ELF-1 (cell line): ENCODE measurements at places on chromosomes 6 and 20.

DNA sequence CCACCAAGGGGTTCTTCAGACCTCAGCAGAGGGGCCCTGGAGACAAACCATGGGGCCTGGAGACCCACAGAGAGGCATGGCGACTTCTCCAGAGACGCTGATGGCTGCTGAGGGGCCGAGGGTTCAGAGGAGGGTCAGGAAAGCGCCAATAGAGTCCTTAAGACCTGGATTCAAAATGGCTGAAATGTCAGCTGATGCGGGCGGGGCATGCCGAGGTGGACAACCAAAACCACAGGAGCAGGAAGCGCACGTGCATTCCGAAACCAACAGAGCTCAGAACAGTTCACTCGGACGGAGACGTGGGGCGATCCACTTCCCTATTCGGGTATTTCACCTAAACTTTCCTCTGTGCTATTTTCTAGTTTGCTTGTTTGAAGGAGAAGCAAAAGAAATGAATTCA, 99.9 kb upstream of the RIN2 start:
- no peak for DNase-seq

GRCh38 chr6:138422861-138423260, 18.8 kb downstream of the HEBP2 start:
- no peak for DNase-seq

- no peak for DNase-seq
These were observed 403 bp downstream of the CDH26 start for GRCh38 chr20:59958626-59959025.

- peak; percentile 89 for DNase-seq
These were observed 59.2 kb upstream of the PRSS16 start for GRCh38 chr6:27188061-27188884.

GRCh38 chr6:6581054-6581453, 7.5 kb upstream of the LY86 start:
- no peak for DNase-seq

DNA sequence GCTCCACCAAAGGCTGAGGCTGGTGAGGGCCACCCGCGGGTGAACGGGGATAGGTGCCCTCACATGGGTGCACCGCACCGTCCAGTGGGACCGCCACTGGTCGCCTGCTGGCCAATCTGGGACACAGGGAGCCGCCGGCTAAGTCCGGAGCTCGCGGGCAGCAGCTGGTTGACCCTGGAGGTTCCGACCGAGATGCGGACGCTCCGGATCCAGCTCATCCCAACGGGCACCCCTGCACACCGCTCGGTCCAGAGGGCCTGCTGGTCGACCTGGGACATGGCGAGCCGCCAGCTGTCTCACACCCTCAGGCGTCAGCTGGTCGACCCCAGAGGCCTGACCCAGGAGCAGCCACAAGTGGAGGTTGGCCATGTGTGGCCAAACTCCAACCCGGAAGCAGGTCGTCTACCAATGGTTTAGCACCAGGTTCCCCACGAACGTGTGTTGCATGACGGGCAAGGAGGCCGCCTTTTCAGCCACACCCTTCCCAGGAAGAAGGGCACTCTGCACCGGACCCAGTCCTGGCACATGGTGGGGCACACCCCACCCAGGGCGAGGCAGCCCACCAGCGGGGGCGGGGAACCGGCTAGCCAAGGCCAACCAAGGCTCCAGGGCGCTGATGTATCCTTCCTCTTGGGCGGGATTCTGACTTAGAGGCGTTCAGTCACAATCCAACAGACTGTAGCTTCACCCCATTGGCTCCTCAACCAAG, 746.0 kb upstream of the DEFB115 start:
- no peak for DNase-seq

DNA sequence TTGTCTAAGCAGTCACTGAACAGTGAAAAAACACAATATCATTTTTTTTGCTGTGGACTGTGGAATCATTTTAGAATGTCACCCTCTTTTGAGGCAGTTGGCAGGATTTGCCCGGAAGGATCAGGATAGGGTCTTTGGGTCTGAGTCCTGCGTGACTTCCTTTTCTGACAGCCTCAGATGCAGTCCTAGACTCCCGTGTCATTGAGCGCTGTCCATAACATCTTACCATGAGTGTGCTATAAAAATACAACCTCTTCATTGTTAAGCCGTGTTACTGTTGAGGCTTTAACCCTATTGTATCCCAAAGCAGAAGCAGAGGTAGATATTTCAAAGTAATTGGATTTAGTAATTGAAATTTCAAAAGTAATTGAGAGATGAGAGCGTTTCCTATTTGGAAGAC, 30.6 kb downstream of the ARID1B start:
- no peak for DNase-seq

DNA sequence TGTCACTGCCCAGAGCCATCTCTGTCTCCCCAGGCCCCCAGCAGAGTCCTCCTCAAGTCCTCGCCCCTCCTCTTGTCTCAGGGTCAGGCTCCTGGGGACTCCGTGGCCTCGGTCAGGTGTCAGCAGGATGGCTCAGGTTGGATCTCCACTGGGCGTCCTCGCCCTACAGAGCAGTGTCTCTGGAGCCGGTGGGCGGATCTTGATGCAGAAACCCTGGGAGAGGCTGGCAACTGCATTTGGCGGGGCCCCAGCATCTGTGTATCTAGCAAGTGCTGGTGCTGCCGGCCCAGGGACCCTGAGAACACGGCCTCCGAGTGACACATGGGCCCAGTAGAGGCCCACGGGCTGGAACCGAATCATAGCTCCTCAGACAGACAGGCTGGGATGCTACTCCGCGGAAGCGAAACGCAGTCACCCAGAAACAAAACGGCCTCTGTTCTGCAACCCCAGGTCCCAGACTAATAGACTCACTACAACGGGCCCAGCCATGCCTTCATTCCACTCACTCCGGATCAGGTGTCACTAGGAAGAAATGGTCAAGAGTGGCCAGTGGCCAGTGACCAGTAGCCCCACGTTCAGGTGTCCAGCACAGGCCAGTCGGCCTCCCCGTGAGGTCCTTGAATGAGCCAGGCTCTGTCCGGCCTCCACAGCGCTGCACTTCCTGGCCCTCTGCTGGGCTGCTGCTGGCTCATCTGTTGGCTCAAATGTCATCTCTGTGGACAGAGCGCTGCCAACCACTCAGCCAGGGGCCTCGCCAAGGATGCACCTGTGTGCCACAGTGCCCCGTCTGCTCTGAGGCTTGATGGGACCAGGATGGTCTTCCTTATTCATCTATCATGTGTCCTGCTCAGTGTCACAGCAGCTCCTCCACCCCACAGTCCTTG, 12.6 kb upstream of the FRMD1 start:
- DNase-seq: no peak

DNA sequence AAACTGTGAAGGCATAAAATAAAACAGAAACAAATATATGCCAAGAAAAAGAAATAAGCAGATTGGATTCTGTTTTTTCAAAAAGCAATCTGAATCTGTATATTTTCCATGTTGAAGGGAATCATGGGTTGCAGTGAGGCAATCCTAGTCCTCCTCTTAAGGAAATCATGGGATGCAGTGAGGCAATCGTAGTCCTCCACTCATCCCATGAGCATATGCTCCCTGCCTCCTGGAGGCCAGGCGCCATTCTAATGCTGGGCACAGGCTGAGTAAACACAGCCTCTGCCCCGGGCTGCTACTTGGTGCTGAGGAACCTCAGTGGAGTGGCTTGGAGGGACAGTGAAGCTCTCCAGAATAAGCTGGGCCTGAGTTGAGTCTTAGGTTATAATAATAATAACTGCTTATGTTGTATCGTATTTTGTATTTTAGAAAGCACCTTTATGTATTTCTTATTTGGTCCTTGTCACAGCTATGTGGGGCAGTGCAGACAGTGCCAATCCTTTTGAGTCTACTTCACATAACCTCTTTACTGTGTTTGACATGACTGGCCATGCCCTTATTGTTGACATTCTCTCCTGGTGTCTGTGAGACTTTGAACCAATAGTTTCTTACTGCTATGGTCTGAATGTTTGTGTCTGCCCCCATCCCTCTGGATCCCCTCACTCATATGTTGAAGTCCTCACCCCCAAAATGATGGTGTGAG, 56.6 kb upstream of the CITED2 start:
- no peak for DNase-seq

- DNase-seq: peak; percentile 53
These were observed 23.6 kb downstream of the MBOAT1 start for GRCh38 chr6:20188630-20189075.

DNA sequence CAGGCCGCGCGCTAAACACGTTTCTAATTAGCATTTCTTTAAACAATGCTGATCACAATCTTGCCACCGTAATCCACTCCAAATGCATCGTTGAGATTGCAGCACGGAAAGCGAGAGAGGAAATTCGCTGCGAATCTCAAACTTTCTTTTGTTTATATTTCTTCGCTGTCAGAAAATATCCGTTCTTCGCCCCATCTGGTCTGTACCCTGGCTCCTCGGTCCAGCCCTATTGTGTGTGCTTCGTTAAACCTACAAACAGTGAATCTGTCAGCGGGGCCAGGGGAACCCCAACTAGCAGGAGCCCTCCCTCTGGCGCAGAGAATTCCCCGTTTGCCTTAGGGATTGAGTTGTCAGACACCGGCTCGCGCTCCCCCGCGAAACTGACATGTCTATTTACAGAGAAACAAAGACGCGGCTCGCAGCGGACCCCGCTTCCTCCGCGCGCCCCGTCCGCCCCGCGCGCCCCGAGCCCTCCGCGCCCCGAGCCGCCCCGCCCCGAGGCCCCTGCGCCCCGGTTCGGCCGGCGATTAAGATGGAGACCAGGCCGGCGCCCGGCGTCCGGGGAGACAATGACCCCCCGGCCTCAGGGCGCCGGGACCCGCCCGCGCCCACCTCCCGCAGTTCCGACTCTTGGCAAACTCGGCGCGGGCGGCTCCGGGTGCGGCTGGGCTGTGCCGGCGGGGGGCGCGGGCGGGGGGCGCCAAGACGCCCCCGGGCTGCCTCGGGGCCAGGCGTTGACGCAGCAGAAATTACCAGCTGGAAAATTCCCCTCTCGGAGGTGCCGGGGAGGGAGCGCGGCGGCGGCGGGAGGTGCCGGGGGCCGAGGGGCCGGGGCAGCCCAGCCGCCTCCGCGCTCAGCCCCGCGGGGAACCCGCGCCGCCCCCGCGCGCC, 874 bp downstream of the ZBTB46 start:
- no peak for DNase-seq

DNA sequence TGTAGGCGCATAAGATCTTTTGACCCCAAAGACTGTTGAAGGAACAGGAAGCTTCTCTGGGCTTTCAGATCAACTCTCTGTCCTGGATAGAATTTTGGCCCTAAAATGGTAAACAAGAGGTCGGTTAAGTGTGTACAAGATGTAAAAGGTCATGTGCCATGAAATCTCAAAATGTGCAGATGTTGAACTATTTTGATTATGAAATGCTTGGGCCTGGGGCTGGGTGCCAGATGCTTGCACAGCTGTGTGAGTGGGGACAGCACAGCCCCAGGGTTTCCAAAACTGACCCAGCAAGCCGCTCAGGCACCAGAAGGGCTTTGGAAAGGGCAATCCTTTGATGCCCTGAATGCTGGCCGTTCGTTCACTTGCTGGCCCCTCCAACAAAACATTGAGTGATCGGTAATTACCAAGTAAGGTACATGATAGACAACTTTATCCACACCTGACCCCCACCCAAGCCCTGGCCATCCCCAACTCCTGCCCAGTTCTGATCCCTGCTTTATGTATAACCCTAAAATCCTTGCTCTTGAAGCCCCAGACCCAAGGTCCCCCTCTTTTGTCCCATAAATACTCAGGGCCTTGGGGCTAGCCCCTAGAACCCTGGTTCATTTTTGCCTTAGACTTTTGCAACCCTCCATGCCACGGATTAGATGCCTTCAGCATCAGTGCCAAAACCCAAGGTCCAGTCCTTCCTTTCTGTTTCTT, 1.9 kb downstream of the TMEM239 start:
- DNase-seq: no peak
